Stimulated activated CD4-positive, alpha-beta T cell treated with anti-CD3 and anti-CD28 coated beads, TNF-alpha, amount 100 ng/mL, for 24 hours (primary cell): ENCODE measurements at places on chromosomes 3 and 15.

DNA sequence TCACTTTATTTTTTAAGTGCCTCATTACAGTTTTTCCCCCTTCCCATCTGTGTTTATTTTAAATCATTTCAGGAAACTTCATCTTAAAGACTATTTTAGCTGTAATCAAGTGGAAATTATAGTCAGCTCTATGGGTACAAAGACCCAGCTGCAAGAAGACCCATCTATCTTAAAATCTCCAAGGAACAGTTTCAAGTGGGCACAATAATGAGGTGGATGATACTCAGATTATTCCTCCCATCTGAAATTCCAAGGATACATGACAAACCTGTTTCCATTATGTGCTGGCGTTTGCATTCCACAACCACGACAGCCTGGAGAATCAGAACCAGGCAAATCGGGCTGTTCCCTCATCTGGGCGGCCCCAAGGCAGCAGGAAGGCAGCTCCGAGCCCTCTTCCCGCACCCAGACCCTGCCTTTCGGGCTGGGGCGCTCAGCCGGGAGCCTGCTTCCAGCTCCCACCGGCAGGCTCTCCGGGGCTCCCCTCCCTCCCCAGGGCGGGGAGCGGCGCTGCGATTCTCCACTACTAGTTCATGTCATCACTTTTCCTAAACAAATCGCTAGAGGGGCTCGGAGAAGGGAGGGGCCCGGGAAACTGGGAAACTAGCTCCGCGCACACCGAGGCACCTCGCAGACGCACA is at the start of gene MGLL:
TSS of gene MGLL (minus strand) at position 475 of the 641 bp plus-strand sequence. CDS start at position 278, 197 bp downstream.
- no peak for DNase-seq

GRCh38 chr3:30632065-30632464 is 25.7 kb downstream of the TGFBR2 start:
- no peak for DNase-seq

GRCh38 chr3:128491691-128491940 is 1.4 kb downstream of the GATA2 start:
- no peak for DNase-seq

GRCh38 chr15:67152429-67152828 is 87.0 kb downstream of the SMAD3 start:
- DNase-seq = no peak
